ENCODE measurements at places on chromosomes 2 and 18.
A peak's percentile ranks its signal among the peaks of the same experiment; 100 is the strongest.

- no peak for DNase-seq
These were observed 4.6 kb upstream of the KLF11 start for GRCh38 chr2:10038716-10039115.

DNA sequence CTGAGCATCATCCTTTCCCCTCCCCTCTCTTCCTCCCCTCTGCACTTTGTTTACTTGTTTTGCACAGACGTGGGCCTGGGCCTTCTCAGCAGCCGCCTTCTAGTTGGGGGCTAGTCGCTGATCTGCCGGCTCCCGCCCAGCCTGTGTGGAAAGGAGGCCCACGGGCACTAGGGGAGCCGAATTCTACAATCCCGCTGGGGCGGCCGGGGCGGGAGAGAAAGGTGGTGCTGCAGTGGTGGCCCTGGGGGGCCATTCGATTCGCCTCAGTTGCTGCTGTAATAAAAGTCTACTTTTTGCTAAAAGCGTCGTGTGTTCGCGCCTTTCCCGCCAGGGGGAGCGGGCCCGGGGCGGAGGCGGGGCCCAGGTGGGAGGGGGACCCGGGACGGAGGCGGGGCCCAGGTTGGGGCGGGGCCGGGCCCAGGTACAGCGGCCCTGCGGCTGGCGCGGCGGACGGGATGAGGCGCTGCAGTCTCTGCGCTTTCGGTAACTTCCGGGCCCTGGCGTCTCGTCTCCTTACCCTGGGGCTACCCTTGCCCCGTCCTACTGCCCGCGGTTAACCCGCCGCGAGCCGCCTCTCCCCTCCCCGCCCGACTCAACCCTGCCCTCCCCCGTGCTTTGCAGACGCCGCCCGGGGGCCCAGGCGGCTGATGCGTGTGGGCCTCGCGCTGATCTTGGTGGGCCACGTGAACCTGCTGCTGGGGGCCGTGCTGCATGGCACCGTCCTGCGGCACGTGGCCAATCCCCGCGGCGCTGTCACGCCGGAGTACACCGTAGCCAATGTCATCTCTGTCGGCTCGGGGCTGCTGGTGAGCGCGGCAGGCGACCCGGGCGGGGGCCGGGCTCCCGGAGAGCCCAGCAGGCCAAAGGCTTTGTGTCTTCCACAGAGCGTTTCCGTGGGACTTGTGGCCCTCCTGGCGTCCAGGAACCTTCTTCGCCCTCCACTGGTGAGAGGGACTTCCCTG is at the start of gene KRTCAP3:
Gene KRTCAP3 (plus strand): TSS at position 424 of the 962 bp plus-strand sequence. CDS start 32 bp downstream, at position 456.
- DNase-seq = peak; percentile 90

GRCh38 chr2:160889439-160890170 is 270.6 kb upstream of the TANK start:
- no peak for DNase-seq

DNA sequence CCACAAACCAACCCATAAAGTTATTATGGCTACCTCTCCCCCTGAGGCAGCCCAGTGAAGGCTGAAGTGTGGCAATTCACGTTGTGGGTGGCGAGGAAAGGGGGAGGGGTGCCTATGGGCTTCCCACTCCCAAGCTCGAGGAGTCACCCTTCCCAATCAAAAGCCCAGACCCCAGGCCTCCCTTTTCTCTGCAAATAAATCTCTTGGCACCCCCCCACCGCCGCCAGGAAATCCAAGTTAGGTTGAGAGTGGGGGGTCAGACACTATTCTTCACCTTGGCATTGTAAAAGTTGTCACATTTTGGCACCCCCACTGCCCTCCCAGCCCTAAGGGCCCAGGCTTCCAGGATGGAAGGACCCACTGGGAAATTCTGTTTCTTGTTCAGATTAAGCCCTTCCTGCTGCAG is 6.9 kb downstream of the ANKRD53 start:
- no peak for DNase-seq

- DNase-seq = no peak
These were observed 82.4 kb downstream of the TTC32 start for GRCh38 chr2:19819097-19820065.

- no peak for DNase-seq
These were observed 290 bp downstream of the PSMG2 start for GRCh38 chr18:12703096-12703567.

DNA sequence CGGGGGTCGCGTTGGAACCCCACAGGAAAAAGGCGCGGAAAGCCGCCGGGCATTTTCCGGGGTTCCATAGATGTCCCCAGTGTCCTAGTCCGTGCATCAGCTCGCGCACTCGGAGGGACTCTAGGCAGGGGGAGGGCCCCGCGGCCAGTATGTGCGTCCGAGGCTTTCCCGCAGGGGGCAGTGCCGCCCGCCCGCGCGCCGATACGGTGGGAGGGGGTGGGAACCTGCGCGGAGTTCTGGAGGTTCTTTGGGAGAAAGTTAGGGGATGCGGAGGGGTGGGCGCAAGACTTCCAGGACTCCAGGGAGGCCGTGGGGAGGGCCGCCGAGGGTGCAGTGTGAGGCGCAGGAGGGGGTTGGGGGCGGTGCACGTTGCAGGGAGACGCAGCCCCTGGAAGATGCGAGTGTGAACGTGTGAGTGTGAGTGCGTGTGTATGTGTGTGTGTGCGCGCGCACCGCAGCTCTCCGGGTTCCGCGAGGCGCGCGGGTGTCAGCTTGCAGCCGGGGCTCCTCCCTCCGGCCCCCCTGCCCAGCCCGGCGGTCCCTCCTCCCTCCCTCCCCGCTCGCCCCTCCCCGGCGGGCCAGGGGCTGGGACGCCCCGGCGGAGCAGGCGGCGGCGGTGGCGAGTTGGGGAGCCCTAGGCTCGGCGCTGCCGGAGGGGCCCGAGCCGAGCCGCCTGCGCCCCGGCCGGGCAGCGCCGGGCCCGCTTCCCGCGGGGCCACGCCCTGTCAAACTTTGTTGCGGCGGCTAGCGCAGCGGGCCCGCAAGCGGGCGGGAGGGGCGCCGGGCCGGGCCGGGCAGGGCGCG is at the start of gene TCF7L1:
Gene TCF7L1 (plus strand): TSS at position 559 of the 804 bp plus-strand sequence. CDS start 293 bp downstream, outside the sequence.
- DNase-seq = peak; percentile 84

- DNase-seq = peak; percentile 33
These were observed 80.5 kb upstream of the AFF3 start for GRCh38 chr2:100222844-100223243.

GRCh38 chr2:123380370-123380935 is 644.6 kb upstream of the CNTNAP5 start:
- no peak for DNase-seq

Data from DMS53 (cell line).